ENCODE measurements at places on chromosomes 4 and X.

DNA sequence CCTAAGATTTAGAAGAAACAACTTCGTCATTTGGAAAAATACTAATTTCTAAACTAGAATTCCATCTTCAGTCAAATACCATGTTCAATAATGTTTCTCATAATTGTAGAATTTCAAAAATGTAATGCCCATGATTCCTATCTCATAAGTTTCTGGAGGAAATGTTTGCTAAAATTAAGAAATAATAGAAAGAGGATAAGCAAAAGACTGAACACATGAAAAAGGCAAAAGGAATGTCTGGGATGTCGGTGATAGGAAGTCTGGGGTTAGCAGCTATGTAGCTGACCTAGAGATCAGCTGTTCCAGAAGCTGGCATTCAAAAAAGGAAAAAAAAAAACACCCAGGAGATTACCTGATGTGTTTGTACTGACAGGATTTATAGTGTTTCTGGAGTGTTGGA lies 18.9 kb upstream of the PCDH10 start:
- DNase-seq, result no peak

GRCh38 chr4:137648531-137648930 lies 116.2 kb upstream of the PCDH18 start:
- no peak for DNase-seq

- no peak for DNase-seq
Measured at GRCh38 chr4:25021216-25021615, 9.5 kb downstream of the LGI2 start.

DNA sequence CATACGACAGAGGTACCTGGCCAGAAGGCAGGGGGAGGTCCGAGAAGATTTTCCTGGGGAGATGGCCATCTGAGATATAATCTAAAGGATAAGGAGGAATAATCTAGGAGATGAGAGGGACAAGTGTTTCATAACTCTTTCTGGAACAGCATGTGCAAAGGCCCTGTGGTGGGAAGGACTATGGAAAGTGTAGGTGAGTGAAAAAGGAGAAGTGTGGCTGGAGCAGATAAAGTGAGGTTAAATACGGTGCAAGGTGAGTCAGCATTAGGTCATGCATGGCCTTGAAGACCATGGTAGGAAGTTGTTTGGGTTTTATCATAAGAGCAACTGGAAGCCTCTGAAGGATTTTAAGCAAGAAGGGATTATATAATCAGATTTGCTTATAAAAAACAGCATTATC lies 34.6 kb upstream of the MTM1 start:
- no peak for DNase-seq

GRCh38 chr4:115310641-115311040 lies 197.2 kb upstream of the NDST4 start:
- DNase-seq, result no peak
